ENCODE measurements at places on chromosomes 4 and X.

GRCh38 chrX:143536176-143536575, 18.9 kb upstream of the SPANXN3 start:
- DNase-seq, result no peak

DNA sequence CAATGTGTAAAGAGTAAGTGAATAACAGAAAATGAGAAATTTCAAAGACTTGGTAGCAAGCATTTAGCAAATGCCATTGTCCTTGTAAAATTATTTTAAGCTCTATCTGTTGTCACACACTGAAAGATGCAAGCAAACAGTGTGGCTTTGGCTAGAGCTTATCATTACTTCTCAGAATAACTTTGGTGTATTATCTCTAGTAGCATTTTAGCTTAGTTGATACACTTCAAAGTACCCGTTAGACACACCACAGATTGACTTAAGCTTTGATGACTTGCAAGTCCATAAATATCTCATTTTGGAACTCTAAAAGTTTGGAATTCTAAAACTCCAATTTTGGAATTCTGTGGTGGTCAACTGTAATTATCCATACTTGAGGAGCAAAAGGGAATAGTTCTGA, 98.6 kb downstream of the PDLIM5 start:
- no peak for DNase-seq

DNA sequence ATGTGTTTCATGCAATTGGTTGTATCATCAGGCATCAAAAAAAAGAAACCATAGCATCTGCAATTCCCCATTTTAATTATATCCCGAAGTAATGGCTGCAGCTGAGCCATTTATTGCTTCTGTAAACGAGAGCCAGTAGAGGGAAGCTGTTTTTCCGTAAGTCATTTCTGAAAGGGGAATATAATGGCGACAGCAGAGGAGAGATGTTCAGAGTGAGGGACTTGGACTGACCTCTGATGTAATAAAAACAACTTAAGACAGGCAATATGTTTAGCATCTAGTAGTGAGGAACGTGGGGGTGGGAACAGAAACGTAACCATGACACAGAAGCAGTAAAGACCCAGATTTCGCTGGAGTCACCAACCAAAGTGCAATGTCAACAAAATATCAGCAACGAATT, 31.5 kb upstream of the NAA11 start:
- no peak for DNase-seq

GRCh38 chrX:153646620-153647373, at the start of gene DUSP9:
DUSP9 (plus strand) TSS chrX:153647203; CDS start chrX:153647954, 751 bp downstream.
- no peak for DNase-seq

DNA sequence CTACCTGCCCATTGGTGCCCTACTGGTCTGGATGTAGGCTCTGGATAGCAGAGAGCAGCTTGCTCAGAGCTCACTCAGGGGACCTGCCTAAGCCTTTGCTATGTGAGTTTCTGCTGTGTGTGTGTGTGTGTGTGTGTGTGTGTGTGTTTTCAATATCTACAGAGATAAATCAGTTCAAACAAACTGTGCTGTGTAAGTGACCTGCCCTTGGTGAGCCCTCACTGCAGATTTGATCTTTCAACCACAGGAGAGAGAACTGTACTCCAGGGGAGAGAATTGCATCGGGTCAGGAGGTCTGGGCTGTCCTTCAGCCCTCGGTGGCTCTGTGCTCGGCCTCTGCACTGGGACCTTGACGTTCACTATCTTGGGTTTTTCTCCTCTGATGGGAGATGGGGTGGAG, 35.0 kb upstream of the CDKN2AIP start:
- DNase-seq, result no peak

GRCh38 chr4:139689093-139689722, 23.6 kb downstream of the MGST2 start:
- DNase-seq, result no peak

- no peak for DNase-seq
Measured at GRCh38 chrX:120697053-120697452, 67.2 kb upstream of the C1GALT1C1 start.

- DNase-seq, result no peak
Measured at GRCh38 chrX:118286066-118286762, 59.7 kb upstream of the WDR44 start.

GRCh38 chr4:8045909-8046308, 106.2 kb upstream of the AFAP1 start:
- DNase-seq, result no peak

DNA sequence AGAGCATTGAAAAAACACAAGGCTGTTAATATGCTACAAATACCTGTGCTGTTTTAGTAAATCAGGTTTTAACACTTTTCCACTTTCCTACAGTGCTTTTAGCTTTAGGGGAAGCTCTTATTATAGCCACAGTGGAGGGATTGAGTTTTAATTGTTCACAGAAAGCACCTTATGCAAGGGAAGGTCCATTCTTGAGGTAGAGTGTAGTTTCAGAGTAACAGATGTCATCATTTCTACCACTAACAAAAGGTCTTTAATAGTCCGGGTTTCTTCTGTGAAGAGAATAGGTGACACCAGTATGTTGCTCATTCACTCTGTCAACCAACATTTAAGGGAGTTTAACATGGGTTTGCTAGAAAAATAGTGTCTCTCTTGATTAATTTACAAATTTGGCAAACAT, 104.4 kb downstream of the STIM2 start:
- DNase-seq, result no peak

- no peak for DNase-seq
Measured at GRCh38 chr4:149785696-149786431, 29.8 kb downstream of the IQCM start.

- DNase-seq, result no peak
Measured at GRCh38 chr4:75287738-75288517, 226.3 kb downstream of the RCHY1 start.

GRCh38 chr4:110808351-110808878, 185.5 kb upstream of the PITX2 start:
- no peak for DNase-seq

DNA sequence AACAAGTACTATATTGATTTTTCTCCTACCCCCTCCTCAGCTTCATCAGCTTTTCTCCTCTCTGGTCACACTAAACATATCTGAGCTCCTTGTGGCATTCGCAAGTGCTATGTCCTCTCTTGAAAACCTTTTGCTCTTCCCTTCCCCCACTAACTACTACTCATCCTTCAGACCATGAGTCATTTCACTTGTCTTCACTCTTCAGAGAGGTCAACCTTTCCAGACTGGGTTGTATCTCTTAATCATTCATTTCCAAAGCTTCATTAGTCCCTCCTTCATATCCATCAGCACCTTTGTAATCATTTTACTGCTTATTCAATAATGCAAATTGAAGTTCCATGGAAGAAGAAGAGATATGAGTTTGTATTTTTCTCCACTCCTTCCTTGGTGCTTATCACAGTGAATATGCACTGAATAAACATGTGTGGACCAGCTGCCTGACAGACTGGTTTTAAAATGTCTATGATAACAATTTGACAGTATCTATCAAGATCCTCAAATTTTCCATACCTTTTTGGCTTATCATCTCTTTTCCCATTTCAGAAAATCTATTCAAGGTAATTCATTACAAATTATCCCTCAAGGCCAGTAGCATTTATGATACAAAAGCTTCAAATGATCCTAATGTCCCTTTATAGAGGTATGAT, 28.4 kb downstream of the DDX60L start:
- DNase-seq, result peak; percentile 37

DNA sequence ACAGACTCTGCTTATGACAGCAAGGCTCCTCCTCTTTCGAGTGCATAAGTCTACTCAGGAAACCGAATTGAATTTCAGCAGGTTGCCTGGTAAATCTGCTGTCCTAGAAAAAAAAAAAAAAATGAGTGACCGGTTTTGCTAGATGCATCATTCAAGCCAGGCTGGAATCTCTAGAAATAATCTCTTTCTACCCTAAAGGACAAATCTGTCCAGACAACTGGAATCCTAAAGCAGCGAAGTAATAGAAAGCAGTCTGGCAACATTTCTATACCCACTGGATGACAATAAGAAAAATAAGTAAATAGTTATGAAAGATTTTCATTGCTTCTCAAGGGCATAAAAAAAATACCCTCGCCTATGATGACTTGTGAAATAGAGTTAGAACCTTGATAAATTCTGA, 703.5 kb downstream of the RPA4 start:
- DNase-seq, result no peak

DNA sequence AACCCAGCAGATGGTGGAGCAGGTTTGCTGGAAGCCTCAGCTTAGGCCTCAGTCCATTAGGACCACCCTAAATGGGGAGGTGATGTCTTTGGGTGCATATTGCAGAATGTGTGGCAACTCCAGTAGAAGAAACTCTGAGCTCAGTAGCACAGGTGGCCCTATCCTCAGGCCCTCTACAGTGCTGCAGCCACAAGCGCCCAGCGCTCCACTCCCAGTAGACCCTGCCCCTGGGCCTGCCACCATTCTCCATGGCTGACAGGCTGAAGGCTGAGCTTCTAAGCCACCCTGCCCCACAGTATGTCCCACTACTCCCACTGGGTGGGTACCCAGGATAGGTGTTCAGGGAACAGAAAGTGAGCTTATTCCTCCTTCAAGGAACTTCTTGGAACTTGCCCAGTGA, 162.8 kb upstream of the MAMLD1 start:
- DNase-seq, result no peak

DNA sequence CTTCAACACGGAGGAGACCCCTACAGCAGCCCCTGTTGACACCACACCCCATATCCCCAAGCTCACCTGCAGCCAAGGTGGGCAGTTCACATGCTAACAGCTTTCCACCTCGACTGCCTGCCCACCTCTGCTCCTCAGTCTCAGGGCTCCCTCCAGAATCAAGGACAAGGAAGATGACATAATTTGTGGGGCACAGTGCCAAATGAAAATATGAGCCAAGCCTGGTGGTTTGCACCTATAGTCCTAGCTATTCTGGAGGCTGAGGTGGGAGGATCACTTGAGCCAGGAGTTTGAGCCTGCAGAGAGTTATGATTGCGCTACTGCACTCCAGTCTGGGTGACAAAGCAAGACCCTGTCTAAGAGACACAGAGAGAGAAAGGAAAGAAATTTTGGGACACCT, 516.3 kb downstream of the BCOR start:
- DNase-seq, result no peak

DNA sequence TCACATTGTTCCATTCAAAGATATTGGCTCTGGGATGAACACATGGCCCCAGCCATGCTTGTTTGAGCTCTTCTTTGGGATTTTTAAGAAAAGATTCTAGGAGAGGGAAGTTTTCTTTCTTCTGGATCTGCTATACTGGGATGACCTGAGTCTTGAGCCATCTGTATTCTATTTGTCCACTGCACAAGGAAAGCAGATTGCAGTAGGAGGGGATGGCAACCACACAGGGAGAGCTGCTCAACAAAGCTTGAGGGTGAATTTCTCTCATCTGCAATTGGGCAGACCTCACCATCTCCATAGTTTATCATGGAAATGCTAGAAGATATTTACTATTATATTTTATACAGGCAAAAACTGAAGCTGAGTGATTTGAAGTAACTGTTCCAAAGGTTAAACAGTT, 34.3 kb downstream of the ADH7 start:
- DNase-seq, result no peak

DNA sequence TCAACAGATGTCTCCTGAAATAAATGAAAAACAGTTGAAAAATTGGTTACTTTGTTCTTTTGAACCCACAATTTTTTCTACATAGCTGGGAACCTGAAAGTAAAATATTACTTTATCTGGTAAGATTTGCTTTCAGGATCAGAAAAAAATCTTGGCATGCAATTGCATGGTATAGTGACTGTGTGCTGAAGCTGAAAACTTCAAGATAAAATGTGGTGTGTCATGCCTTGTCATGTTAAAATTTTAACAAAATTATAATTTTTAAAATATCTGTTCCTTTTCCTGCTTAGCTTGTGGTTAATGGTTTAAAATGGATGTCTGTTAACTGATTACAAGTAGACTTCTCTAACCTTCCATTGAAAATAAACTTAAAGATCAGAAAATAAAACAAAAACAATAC, 904.8 kb downstream of the PDHA2 start:
- DNase-seq, result no peak

GRCh38 chrX:23365541-23365940, 30.9 kb downstream of the PTCHD1 start:
- DNase-seq, result no peak

DNA sequence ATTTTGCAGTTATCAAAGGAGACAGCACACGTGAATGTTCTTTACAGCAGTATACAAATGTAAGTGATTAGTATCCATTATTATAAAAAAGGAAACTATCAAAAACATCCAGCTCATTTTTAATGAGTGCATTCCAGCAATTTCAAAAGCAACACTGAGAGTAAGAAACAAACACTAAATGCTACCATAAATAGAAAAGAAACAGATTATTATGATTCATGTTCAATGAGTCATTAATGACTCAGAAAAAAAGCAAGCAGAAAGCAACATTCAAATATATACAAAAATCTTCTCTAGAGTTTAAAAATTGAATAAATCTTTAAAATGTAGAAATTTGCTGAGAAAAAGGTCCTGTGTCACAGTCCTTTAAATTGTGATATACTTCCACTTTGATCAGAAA, 346.5 kb upstream of the FMR1 start:
- DNase-seq, result no peak

DNA sequence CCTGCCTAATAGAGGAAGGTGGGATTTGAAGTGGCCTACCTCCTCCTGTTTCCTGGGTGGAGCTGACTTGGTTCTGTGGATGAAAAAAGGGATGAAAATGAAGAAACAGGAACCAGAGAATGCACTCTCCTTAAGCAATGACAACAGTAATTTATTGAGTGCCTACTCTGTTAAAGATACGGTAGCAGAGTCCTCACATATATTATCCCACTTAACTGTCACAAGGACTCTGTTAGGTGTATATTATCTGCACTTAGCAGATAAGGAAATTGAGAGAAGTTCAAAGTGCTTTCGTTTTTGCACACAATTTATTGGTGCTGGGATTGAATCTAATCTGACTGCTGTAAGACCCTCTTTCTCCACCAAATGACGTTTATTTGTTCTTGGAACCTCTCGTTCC, 301.2 kb downstream of the PACRGL start:
- no peak for DNase-seq

DNA sequence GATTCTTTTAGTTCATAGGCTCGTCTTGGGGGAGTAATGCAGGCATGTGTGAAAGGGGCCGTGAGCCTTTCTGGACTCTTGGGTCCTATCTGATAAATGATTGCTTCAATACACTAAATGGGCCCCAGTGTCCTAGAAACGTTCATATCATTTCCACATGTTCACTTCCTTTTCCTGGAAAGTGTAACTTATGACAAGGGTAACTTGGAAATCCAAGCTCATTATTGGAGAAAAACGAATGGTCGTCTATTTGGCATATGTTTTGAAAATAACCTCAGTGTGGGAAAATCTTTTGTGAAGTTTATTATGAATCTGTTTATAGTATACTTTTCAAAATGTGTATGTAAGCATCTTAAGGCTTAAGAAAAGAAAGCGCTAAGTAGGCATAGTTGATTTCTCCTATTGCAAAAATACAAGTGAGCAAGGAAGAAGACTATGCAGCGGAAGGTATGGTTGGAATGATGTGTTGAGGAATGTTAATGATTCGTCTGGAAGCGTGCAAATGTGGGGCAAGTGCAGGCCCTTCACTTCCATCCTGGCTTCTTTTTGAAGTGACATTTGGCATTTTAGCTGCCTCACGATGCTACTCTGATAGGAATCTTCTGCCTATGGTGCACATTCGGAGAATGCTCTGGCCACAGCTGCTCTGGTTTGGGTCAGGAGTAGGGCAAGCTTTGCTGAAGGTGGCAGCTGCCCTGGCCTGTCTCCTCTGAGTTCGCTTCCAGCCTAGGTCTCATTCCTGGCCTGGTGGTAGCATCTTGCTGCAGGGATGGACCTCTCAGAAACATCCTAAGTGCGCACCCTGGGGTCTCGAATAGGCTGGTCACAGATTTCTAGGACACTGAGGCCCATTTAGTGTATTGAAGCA, 49.5 kb upstream of the STOX2 start:
- no peak for DNase-seq

Measured in brain pericyte (primary cell).